NCI-H510A (cell line): ENCODE measurements at places on chromosomes 4 and X.

DNA sequence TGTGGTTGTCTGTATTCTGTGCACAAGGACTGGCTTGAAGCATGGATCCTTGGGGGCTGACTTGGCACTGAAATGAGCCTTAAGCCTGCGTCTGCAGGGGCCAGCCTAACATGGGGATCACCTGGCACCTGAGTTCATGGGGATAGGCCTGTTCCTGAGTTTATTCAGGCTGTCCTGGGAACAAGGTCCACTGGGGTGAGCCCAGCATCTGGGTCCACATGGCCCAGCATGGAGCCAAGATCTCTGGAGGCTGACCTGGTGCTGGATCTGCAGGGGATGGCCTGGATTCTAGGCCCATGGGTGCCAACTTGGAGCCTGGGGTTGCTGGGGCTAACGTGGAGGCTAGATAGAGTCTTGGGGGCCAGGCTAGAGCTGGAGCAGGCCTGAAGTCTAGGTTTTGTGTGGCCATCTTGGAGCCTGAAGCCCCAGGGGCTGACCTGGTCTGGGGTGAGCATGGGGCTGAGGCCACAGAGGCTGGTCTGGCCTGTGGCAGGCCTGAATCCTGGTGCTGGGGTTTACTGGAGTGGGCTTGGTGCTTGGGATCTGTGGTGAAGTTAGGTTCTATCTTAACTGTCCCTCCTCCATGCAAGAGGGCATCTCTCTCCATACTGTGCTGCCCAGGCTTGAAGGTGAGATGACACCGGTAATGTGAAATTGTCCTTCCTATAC is 652 bp upstream of the KLKB1 start:
- DNase-seq: no peak

- no peak for DNase-seq
Measured at GRCh38 chr4:16019649-16020048, 56.7 kb upstream of the FGFBP2 start.

DNA sequence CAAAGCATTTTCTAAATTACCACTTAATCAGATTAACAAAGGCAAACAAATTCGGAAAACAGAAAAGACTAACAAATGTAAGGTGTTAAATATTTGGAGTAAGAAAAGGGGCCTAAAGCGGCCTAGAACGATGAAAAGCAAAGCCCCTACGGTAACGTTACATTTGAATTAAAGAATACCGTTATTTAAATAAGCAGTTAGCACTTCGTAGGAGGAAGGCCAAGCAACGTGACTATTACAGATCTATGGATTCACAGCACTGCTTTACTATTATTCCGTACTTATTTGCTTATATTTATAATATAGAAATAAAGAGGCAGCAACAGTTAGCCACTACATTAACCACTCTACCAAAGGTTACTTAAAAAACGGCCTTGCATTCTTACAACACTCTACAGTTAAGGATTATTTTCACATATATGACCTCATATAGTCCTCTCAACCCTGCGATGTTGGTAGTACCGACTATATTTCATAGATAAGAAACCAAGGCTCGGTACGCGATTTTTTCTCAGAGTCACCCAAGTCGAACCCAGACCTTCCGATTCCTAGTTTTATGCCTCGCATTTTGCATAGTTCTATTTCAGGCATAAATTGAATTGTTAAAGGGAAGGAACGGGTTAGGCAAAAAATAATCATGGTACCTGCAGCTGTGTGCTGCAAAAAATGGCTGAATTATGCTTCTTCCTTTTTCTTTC is 2.9 kb downstream of the KLHL15 start:
- DNase-seq: no peak

DNA sequence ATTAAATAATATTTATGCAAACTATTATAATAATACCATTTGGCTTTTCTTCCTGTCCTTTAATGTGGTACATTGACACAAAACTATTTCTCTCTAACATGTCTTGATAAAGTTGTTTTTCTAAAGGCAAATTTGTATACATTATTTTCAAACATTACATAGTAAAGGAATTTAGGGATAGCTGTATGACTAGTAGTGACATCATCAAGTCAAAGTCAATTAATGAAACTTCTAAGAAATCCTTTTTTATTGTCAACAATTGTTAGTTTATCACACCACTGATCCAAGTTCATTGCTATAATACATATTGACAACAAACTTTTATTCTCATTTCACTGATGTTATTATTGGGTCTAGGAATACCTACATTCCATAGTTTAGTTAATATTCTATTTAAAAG is 68.4 kb downstream of the TBCK start:
- DNase-seq: no peak

DNA sequence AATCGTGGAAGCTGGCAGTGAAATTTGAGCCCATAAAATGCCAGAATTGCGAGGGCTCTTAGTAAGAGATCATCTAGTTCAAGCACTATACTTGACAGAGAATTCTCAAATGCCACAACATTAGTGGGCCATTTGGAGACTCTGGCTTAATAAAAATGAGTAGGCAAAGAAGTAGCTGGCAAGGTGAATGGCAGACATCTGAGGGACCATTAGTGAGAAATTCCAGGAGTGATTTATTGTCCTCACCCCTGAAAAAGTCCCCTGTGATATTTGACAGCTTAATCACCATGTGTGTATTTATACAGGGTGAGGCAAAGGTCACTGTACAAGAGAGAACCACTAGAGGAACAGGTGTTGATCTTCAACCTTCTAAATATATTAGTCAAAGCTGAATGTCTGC is 207.5 kb downstream of the CHRDL1 start:
- DNase-seq: no peak

GRCh38 chr4:78629991-78630541 is 78.5 kb downstream of the ANXA3 start:
- no peak for DNase-seq

DNA sequence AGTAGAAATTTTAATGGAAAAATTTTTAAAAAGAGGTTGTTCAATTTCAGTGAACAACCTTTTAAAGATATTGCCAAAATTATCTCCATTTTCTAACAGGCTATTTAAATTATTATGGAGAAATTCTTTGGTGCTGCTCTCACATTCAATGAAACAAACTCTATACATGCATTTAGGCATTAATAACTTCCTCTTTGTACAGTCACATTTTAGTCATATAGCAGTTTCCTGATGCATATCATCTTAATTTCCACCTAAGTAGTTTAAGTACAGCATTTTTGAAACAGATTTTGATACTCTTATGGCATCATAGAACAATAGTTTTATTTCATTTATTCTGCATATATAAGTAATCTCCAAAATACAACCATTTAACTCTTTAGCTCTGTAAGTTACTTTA is 500.1 kb downstream of the STPG2 start:
- DNase-seq: no peak

GRCh38 chr4:182147391-182147790 is 95.8 kb upstream of the TENM3 start:
- DNase-seq: no peak

DNA sequence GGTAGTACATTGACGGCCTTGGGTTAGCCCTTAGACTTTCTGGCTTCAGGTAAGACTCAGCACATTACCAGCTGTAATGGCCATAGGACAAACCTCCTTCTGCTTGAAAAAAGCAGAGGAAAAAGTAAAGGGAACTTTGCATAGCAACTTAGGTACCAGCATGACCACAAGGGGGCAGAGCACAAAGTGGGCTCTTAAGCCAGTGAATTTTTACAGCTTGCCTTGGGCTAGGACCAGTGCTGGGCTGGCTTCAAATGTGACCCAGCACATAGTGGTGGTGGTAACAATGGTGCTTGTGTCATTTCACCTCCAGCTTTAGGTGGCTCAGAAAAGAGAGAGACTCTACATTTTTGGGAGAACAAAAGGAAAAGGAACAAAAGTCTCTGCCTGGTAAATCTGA is 66.1 kb downstream of the KLHL4 start:
- no peak for DNase-seq
